T1000 (cell line): ENCODE measurements at places on chromosomes 7 and 10.

DNA sequence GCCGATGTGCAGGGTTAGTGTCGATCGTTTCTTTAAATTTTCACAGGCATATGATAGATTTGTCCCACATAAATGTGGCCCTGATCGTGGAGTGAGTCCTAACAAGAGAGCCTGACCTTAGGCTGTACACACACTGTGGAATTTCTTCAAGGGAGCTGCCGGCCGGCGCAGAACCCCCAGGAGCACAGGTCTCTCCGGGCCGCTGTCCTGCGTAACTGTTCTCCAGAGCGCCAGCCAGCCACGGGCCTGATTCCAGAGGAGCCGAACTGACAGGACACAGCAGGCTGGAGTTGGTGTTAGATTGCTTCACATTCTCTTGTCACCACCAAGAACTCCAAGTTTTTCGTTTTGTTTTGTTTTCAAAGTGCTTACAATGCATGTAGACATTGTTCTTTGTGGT, 37.3 kb downstream of the SHH start:
- no peak for DNase-seq

DNA sequence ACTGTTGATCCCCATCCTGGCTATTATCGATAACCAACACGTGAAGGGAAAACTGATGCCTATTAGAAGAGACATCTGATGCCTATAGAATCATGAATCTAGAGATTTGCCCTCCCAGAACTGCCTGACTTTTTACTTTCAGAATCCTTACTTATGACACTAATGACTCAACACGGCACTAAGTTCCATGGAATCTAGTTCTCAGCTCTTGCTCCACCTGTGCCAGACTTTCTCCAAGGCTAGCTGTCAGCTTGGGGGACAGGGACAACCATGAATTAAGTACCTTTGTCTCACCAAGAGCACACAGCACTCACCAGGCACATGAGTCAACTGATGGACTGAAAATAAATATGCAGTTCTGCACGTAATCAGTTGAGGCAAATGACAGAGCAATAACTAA, 184.2 kb downstream of the FRMD4A start:
- DNase-seq = no peak

- DNase-seq = no peak
Measured at GRCh38 chr10:94094540-94094939, 100.8 kb downstream of the PLCE1 start.

DNA sequence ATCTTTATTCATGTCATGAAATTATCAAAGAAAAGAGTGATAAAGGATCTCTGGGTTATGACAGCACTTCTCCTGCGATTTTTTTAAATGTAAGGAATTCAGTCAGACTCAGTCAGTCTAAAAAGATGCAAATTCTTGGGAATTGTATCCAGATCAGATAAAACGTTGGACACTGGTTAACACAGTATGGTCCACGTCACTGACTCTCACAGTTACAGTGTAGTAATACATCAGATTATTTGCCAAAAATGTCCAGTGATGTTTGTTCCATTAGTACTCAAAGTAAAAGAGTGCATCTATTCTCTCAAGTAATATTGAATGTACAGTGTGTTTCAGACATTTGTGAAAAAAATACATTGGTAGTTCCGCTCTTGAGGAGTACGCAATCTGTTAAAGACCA, 224.5 kb downstream of the PCDH15 start:
- no peak for DNase-seq

- DNase-seq = no peak
Measured at GRCh38 chr10:103627111-103627892, 133.8 kb downstream of the NEURL1 start.

DNA sequence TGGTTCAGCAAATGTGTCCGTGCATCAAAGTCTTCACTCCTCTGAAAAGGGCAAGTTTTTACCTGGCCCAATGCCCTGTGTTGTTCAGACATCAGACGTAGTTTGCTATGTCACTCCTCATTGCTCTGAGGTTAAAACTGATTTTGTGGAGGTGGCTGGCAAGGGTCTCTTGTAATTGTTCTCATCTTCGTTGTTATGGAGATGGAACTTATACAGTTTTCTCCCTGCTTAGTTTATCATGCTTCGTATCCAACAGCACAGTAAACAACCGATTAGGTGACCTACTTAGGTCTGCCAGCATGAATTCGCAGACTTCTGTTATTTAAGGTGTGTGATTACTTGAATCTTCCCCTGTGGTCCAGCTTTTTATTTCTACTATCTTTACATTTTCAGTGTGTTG, 274.1 kb upstream of the SMIM30 start:
- DNase-seq = no peak

GRCh38 chr7:52695973-52696595, 339.3 kb upstream of the POM121L12 start:
- DNase-seq = no peak

DNA sequence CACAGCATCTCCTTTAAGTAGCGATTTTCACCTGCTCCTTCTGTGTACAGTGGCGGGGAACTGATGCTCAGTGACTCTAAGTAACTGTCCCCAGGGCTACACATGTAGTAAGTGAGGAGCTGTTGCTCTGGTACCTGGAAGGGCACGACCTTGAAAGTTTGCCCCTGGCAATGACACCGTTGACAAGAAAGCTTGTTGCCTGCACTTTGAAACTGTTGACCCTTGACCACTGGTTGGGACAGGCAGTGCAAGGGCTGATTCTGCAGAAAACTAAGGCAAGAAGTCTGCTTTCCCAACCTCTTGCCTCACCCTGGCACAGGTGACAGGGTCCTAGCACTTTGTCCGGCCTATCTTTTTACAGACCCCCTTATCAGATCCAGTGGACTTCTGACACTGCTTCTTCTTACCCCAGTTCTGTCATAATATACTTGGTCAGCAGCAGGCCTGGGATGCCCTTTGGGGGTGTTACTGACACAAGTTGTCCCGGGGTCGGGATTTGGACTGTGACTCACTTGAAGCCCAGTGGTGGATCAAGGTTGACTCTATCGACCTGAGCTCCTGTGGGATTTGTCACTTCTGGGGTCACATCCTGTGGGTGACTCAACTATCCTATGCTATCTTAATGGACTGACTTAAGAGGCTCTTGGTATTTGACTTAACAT, 5.8 kb downstream of the ACSL5 start:
- DNase-seq = no peak

- DNase-seq = no peak
Measured at GRCh38 chr10:86182595-86182994, 184.0 kb downstream of the GRID1 start.

DNA sequence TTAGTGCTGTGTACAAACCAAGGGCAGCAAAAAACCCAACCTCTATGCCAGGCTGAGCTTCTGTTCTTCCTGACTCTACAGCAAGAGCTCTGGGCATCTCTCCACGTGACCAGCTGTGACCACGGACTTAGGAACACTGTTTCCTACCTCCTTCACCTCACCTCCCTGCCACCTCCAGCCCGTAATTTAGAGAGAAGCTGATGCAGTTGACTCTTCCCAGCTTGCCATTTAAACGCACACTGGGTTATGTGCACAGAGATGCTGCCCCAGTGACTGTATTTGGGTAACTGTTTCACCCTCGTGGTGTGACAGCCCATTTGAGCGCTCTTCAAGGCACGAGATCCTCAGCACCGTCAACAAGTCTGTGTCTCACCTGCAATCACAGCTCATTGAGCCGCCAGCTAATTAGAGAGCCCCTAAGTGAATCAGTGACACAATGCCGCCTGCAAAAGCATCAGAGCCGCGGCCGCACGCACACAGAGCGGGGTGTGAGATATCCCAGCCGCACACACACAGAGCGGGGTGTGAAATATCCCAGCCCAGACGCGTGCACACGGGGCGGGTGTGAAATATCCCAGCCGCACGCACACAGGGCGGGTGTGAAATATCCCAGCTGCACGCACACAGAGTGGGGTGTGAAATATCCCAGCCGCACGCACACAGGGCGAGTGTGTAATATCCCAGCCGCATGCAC, 319.7 kb downstream of the PTPRN2 start:
- DNase-seq = no peak

DNA sequence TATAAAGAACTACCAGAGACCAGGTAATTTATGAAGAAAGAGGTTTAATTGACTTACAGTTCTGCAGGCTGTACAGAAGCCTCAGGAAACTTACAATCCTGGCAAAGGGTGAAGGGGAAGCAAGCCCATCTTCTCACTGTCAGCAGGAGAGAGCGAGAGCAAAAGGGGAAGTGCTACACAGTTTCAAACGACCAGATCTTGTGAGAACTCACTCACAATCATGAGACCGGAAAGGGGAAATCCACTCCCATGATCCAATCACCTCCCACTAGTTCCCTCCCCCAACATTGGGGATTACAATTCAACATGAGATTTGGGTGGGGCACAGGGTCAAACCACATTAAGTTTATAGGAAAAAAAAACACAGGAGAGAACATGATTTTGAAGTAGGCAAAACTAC, 222.1 kb upstream of the SHH start:
- no peak for DNase-seq
